ENCODE measurements at places on chromosomes 3 and 15.

DNA sequence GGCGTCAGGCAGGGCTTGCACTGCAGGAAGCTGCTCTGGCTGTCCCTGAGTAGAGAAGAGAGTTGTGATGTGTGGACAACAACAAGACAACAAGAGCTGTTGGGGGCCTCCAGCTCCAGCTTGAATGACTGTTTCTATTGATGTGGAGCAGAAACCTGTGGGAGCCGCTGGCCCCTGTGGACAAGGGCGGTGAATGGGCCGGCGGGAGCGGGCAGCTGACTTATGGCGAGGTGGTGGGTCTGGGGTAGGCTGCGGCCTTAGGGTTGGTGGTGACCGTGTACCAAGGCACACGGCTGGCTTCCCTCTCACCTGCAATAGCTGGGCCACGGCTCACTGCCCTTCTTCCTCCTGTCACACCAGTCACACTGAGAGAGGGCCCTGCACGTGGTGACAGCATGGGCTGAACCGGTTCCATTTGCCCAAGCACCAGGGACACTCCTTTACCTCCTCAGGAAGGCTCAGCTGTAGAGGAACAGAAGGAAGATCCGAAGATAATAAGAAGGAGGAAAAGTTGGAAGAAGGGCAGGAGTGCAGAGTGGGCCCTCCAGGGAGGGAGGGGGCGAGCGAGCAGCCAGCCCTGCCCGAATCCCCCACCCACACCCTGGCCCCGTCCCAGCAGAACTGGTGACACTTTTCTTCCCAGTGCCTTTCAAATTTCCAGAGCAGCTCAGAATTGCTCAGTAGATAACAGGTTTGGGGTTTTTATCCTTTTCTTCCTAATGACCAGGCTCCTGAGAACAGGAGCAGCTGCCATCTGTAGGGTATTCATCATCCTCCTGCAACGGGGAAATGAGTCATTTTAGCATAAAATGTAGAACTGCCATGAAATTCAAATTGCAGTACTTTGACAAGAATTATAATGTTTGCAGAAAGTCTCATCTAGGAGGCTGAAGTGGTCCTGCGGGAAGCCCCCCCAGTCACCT is 136.9 kb downstream of the TJP1 start:
- no peak for DNase-seq

DNA sequence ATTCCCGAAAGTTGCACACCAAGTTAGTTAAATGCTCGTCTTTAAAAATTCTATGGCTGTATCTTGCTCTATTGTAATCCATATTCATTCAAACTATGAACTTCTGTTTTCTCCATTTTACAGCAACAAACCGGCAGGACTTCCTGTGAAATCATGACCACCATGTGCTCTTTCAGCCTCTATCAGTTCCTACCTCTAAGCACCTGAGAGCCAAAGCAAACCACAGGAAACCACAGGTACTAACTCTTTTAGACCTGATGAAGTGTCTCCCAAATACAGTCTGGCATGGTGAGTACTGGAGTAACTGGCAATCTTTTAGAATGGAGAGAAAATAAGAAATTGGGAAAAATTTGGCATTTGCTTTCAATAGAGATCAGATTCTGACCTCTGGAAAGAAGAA is 186.5 kb upstream of the SLITRK3 start:
- DNase-seq = no peak

GRCh38 chr15:31740203-31740602 is 290.1 kb upstream of the CHRNA7 start:
- no peak for DNase-seq

DNA sequence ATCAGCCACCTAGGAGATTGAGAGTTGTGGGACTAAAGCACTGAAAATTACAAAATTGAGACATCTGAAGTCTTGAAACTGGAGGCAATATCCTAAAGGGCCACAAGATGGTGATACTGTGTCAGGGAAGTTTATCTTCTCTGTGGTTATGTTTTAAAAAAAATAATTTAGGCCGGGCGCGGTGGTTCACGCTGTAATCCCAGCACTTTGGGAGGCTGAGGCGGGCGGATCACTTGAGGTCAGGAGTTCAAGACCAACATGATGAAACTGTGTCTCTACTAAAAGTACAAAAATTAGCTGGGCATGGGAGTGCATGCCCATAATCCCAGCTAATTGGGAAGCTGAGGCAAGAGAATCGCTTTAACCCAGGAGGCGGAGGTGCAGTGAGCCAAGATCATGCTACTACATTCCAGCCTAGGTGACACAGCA is 17.9 kb upstream of the NIT2 start:
- DNase-seq = peak; percentile 6

GRCh38 chr3:14358426-14359211 is 43.8 kb upstream of the SLC6A6 start:
- no peak for DNase-seq

DNA sequence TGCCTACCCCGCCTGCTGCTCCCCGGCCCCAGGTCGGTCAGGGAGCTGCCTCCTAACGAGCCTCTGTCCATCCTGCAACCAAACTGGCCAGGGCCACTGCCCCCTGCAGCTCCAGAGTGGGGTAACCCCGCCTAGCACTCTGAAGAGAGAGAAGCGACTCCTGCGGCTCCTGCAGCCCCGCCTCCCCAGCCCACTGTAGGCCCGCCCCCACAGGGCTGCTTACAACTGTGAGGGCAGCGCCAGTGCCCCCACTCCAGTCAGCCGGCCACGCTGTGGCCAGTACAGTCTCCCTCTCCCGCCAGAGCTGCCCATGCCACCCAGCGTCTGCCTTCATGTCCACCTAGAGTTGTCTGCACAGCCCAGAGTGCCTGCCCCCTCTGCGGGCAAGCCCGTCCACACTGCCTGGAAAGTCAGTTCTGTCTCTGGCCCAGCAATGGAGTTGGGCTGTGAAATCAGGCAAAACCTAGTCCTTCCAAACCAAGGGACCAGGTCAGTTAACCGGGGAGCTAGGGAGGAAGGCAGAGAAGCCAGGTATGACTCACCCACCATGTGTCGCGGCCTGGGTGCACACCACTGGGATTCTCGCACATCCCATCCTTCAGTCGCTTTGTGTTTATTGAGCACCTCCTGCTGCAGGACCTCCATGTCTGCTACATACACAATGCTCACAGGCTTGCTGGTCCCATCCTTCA is 2.4 kb downstream of the UCN2 start:
- no peak for DNase-seq

Data from KG1 (cell line).